NCI-H2081 treated with DMSO at 0.1 percent for 48 hours (cell line): ENCODE measurements at places on chromosomes 6 and 20.

DNA sequence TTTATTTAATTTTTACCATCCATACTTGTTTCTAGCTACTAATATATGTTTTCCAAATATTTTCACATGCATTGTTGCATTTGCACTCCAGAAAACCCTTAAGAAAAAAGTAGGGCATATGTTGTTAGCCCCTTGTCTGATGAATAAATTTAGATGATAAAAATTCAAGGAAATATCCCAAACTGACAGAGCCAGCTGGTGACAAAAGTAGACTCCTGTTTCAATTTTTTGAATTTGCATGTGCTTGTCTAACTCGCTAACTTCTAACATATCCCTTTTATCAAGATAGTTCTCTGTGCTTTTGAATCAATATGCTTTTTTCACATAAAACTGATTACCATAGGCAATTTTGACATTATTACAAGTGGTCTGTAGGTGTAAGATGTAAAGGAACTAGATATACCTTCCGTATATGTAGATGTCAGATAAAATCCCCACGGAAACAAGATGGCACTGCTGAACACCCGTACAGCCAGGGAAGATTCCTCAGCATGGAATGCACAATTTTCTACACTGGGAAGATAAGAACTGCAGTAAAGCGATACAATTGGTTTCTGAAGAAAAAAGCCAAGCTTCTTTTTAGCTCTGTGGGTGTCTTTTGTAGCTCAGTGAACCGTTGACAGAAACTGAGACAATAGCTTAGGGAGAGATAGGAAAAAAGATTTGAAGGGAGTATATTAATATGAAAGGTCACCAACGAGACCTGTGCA, 437.6 kb upstream of the RNF217 start:
- no peak for DNase-seq

- DNase-seq = no peak
Measured at GRCh38 chr6:137810554-137811120, 56.4 kb upstream of the TNFAIP3 start.

- DNase-seq = no peak
Measured at GRCh38 chr20:40575851-40576250, 113.2 kb downstream of the MAFB start.

GRCh38 chr6:131061751-131062119, 1.3 kb downstream of the EPB41L2 start:
- no peak for DNase-seq

DNA sequence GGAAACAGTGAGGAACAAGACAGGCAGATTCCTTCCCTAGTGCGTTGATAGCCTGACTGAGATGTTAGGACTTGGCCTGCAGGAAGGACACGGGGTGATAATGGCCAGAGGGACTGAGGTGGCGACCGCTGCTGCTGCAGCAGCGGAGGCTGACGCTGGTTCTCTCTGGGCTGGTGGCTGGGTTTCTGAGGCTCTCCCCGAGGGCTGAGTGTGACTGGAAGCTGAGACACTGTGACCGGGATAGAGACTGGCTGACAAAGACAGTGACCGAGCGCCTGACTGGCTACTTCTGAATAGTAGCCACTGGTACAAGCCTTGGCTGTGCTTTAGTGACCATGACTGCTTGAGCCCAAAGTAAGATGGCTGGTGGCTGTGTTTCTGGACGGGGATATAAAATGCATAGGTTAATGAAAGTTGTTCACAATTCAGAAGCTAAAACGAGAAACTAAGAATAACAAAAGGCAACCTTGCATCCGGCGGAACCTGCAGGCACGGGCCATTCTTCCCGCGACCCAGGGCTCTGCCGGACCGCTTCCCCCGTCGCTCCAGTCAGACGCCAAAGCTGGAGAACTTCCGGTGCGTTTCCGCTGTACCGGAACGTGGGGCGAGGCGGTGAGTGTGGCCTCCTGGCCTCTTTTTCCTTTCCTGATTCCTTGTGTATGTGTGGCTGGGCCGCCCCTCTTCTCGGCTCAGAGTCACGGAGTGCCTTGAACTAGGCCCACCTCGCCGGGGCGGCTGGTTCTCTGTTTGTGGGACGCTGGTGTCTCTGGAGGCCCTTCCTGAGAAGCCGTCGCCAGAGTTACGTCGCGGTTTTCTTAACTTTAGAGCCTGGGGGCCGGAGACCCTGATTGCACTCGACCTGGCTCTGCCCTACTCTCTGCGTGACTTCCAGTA, at the start of gene AAR2:
TSS of gene AAR2 (plus strand) at position 587 of the 894 bp plus-strand sequence. CDS start 3,391 bp downstream, outside the sequence.
- DNase-seq = peak; percentile 42

- no peak for DNase-seq
Measured at GRCh38 chr6:89961481-89961880, 67.2 kb downstream of the GJA10 start.

DNA sequence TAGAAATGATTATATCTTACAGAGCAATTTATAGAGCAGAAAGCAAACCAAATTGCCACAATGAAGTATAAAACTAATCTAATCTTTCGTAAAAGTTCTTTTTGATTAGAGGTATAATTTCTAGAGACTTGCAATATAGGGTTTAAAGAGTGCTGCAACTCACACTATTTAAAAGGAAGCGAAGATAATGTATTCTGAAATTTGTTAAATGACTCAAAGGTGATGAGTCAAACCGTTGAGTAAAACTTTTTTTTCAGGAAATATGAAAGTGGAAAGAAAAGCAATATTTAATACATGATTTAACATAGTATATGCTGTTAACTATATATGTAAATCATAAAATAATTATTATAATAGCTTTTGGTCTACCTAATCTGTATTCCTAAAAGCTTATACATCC, 133.6 kb downstream of the SYNE1 start:
- no peak for DNase-seq

GRCh38 chr6:73308712-73309534, 45.2 kb downstream of the DPPA5 start:
- no peak for DNase-seq

DNA sequence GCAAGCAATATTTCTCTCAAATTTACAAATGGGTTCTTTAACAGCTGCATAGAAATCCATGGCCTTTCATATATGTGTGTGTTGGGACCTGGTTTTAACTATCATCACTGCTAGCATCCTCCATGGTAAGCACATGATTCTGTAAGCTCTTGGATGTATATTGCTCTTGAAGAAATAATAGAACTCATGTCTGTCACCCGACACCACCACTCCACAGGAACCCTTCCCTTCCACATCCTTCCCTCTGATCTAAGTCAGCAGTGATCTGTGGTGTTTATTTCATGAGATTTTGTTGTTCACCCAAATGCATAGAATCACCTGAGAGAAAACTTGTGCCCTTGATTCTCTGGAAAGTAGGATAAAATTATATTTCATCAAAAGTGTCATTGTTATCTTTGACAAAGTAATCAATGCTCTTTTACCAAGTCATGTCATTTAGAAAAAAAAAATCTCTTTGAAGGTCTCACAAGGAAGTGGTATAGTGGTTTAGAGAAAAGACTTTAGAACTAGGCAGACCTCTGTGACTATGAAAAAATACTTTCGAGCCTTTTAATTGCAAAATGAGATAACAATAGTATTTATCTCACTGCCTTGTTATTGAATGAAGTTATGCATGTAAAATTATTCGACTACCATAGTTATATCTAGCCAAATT, 649.8 kb upstream of the SLC35B3 start:
- no peak for DNase-seq

GRCh38 chr20:21074605-21075336, 31.4 kb downstream of the LINC00237 start:
- no peak for DNase-seq

GRCh38 chr6:71414486-71414885, 125.9 kb downstream of the OGFRL1 start:
- DNase-seq = no peak

DNA sequence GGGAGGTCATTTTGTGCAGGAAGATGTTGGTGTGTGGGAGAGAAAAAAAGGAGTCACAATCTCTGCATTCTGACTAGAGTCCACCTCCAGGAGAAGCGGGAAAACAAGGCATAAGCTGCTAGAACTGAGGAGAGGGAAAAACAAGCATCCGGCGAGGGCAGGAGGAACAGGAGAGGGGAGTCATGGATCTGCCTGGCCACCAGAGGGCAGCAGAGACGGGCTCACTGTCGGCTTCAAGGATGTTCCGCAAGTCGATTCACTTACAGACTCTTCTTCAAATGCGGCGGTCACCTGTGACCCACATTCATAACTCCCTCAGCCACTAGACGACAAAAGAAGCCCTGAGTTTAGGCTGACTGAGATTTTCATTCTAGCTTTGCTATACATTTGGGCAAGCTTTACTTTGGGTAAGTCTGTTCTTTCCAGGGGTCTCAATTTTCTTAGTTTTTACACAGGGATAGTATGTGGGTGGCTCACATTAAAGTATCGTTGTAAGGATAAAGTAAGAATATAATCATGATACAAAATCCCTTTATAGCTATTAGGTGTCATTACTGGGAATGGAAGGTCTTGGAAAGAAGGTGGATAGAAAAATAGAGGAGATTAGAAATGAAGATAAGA, 6.6 kb upstream of the BTNL2 start:
- no peak for DNase-seq
